HAP-1 (cell line): ENCODE measurements at places on chromosomes 2 and 18.
A peak's percentile ranks its signal among the peaks of the same experiment; 100 is the strongest.

- no peak for DNase-seq
Observed at GRCh38 chr2:107473150-107473549, 353.5 kb upstream of the RGPD4 start.

- no peak for DNase-seq
Observed at GRCh38 chr2:220334871-220335590, 707.6 kb downstream of the SLC4A3 start.

GRCh38 chr2:187686416-187687024 is 132.3 kb upstream of the TFPI start:
- DNase-seq, result peak; percentile 17

GRCh38 chr2:19607400-19607799 is 249.0 kb upstream of the OSR1 start:
- no peak for DNase-seq
